ENCODE measurements at places on chromosomes 11 and 22. TPM values are rescaled to one million over a fixed set of nuclear protein-coding genes. Genes with fewer than 3 reads are reported as not detected.

Gene USP2
- 0.26 TPM for total RNA-seq

Gene FGF19
- total RNA-seq, result not detected

Gene ACRV1
- total RNA-seq, result not detected

Gene C11orf87
- total RNA-seq, result not detected

Gene OR6X1
- not detected for total RNA-seq

Gene C11orf58
- 119 TPM for total RNA-seq

Gene APOA5
- total RNA-seq, result not detected

Gene PTPRCAP
- total RNA-seq, result 1.9 TPM

Gene CASP5
- not detected for total RNA-seq

Gene PLA2G3
- 0.08 TPM for total RNA-seq

Gene RGL4
- total RNA-seq, result not detected

Gene OR52M1
- total RNA-seq, result not detected

Gene TMEM126B
- 38.3 TPM for total RNA-seq

Data from epithelial cell of alveolus of lung (primary cell).